ENCODE measurements at places on chromosomes 3 and 15. TPM values are rescaled to one million over a fixed set of nuclear protein-coding genes. Genes with fewer than 3 reads are reported as not detected.

PLS1 gene
- 3.1 TPM for total RNA-seq

MYEF2 gene
- total RNA-seq = 158 TPM

ZNF710 gene
- 14.3 TPM for total RNA-seq

LMAN1L gene
- not detected for total RNA-seq

DUOXA1 gene
- total RNA-seq = 0.31 TPM

EPHA6 gene
- total RNA-seq = 219 TPM

GRCh38 chr3:4079339-4080195 is 223.6 kb upstream of the SETMAR start:
- no peak for DNase-seq

- no peak for DNase-seq
Observed at GRCh38 chr3:180359061-180359952, 242.7 kb upstream of the TTC14 start.

DNA sequence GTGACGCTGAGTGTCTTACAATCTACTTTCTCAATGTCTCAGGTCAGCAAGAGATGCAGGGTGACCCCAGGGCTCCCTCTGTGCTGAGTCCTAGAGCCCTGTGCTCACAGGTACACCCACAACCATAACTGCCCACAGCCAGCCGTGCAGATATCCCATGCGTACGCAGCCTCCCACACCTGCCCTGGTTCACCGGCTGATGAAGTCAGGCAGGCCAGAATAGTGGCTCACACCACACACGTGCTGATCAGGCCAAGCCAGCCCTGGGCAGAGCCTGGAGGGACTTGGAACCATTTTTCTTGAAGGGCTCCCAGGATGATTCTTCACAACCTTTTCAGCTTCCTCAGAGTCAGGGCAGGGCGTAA is 63.6 kb upstream of the RPL32 start:
- no peak for DNase-seq

- no peak for DNase-seq
Observed at GRCh38 chr15:85551221-85551832, 170.9 kb downstream of the AKAP13 start.

DNA sequence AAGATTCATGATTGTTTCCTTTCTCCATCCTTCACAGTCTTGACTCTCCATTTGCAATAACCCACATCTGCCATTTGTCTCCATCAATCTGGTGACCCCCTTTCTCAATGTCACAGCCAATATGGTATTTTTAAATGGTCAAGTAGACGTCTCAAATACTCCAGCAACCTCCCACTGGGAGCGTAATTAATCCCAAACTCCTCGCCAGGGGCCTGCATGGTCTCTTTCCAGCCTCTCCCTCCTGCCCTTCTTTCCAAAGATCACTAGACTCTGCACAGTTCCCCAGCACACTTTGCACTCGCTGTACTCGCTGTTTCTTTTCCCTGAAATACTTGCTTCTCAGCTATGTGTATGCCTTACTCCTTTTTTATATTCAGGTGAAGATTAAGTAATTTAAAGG is 115.3 kb downstream of the PLCH1 start:
- DNase-seq = no peak

DNA sequence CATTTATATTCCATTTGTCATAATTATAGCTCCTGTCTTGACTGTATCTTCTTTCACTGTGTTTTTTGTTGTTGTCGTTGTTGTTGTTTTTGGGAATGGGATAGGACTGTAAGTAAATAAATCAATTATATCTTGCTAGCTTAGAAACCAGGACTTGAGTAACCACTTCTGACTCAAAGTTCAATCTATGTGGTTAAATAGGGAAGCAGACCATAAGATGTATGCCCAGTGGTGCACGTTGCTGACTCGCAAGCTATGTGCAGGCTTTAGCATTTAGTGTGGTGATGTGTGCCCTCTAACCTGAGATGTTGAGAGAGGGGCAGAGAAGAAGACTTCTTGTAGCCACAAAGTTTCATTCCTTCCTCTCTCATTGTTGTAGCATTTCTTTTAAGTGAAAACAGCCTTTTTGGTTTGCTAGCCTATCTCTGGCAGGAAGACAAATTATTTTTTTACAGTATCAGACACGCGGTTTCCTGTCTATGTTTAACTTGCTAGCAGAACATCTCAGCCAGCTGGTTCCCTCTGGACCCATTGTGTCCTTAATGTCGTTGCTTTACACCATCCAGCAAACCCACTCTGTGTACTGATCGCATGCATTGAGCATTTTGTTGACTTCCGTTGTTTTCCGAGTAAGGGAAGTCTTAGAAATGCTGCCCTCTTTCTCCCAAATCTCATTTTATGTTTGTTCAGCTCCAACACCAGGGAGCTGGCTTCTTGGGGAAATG is 52.1 kb downstream of the TGFBR2 start:
- DNase-seq = no peak

GRCh38 chr15:64013179-64014062 is 32.9 kb downstream of the DAPK2 start:
- DNase-seq = no peak

- no peak for DNase-seq
Observed at GRCh38 chr15:47620960-47621681, 96.2 kb upstream of the SEMA6D start.

GRCh38 chr15:51218299-51218938 is 120.0 kb downstream of the CYP19A1 start:
- no peak for DNase-seq

- DNase-seq = no peak
Observed at GRCh38 chr3:25817107-25817506, 27.2 kb downstream of the OXSM start.

- DNase-seq = no peak
Observed at GRCh38 chr15:66653852-66654251, 48.2 kb upstream of the SMAD6 start.

GRCh38 chr3:101665357-101665756 is 11.6 kb downstream of the ZBTB11 start:
- DNase-seq = no peak
